ENCODE measurements at places on chromosomes 16 and 17. TPM values are rescaled to one million over a fixed set of nuclear protein-coding genes. Genes with fewer than 3 reads are reported as not detected.

DNA sequence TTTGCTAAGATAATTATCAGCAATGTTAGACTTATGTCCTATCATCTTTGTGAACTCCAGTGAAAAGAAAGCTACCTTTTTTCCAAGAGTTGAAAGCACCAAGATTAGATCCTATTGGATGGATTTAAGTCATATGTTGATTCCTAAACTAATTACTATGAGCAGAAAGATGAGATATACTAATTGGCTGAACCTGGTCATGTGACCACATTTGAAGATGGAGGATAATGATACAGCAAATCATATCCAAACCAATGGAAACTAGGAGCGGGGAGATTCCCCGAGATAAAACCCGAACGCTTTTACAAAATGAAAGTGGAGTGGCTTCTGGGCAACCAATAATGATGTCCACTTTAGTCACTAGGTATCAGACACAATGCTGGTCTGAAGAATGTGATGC lies 1060.2 kb upstream of the EEF2KMT start:
- no peaks in the 10 kb centered on the region for H3K36me3 ChIP-seq
- H3K27ac ChIP-seq = no peak overlapping the region
- H3K4me3 ChIP-seq = no peak overlapping the region
- H3K27me3 ChIP-seq = no peaks in the 10 kb centered on the region
- no peaks in the 10 kb centered on the region for H3K4me1 ChIP-seq
- DNase-seq = no peak

DNA sequence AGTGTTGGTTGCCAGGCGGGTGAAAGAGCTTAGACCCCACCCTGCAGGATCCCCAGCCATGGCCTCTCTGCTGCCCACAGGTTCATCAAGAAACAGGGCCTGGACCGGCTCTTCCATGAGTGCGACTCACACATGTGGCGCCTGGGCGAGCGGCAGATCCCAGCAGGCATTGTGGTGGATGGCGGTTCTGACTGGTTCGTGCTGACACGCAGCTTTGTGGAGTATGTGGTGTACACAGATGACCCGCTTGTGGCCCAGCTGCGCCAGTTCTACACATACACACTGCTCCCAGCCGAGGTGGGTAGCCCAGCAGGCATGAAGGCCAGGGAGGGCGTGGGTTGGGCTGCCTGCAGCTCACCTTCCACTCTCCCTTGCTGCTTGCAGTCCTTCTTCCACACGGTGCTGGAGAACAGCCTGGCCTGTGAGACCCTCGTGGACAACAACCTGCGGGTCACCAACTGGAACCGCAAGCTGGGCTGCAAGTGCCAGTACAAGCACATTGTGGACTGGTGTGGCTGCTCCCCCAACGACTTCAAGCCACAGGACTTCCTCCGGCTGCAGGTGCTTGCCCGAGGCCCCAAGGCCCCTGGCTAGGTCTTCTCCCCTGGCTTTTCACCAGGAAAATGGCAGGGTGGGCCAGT lies 9.9 kb downstream of the XYLT2 start:
- H3K27ac ChIP-seq = no peak overlapping the region
- peak; percentile 25 for DNase-seq
- no peaks in the 10 kb centered on the region for H3K27me3 ChIP-seq
- peaks cover 4% of the 10 kb centered on the region for H3K4me1 ChIP-seq
- peaks cover 3% of the 10 kb centered on the region for H3K36me3 ChIP-seq

- no peaks in the 10 kb centered on the region for H3K27me3 ChIP-seq
- no peak for DNase-seq
- H3K36me3 ChIP-seq = no peaks in the 10 kb centered on the region
- H3K27ac ChIP-seq = no peak overlapping the region
Measured at GRCh38 chr17:38958756-38959155, 8.4 kb downstream of the FBXO47 start.

DNA sequence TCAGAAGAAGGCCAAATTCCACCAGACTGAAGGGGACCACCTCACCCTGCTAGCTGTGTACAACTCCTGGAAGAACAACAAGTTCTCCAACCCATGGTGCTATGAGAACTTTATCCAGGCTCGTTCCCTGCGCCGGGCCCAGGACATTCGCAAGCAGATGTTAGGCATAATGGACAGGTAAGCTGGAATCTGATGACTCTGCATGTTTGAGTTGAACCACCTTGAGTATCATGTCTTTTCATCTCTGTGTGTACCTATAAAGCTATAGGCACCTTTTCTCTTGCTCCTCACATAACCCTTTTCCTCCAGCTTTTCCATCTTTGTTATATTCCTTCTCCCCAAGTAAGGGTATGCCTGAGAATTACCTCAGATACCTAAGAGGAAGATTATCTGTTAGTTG lies 24.8 kb downstream of the ETV4 start:
- DNase-seq = no peak
- no peaks in the 10 kb centered on the region for H3K27me3 ChIP-seq
- no peak overlapping the region for H3K27ac ChIP-seq
- H3K4me1 ChIP-seq = peaks cover 2% of the 10 kb centered on the region

DNA sequence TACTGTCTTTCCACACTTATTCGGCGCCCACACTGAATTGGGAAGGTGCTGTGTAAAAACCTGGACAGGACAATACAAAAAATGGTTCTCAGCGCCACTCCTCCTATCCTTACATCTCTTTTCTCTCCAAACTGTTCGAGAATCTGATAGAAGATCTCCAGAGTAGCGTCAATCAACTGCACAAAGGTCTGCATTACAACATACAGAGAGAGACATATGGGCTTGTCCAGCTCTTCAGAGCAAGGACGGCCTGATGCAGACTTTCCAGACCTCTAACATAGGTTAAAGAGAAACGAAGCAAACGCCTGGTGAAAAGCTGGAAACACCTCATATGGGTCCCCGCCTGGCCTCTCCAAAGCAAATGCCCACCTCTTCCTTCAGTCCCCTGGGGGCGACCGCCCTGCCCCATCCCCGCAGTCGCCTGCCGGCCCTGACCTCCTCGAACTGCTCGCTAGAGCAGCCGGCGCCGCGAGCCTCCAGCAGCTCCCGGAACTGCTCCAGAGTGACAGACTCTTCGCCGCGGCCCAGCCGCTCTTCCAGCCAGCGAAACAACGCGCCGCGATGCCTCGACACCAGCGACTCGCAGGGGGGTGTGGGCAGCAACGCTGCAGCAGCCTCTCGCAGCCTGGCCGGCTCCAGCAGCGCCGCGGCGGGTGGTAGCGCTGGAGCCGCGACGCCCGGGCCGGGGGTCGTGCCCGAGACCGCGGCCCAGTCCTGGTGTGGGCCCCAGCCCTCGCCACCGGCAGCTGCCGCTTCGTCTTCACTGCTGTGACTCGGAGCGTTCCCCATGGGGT lies 526 bp downstream of the ZZEF1 start:
- peak overlapping the region; percentile 97 for H3K4me3 ChIP-seq
- H3K4me1 ChIP-seq = peaks cover 37% of the 10 kb centered on the region
- DNase-seq = no peak
- peaks cover 6% of the 10 kb centered on the region for H3K36me3 ChIP-seq
- H3K27me3 ChIP-seq = no peaks in the 10 kb centered on the region

DNA sequence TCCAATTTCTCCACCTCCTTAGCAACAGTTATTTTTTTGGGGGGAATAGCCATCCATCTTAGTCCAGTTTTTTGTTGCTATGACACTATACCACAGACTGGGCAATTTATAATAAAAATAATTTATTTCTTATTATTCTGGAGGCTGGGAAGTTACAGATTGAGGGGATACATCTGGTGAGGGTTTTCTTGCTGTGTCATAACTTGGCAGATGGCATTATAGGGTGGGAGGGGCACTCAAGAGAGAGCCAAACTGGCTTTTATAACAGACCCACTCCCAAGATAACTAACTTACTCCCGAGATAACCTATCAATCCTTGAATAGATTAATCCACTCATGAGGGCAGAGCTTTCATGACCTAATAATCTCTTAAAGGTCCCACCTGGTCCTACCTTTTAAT lies 84.2 kb downstream of the ABCA8 start:
- no peak for DNase-seq
- H3K4me3 ChIP-seq = no peak overlapping the region
- no peak overlapping the region for H3K27ac ChIP-seq
- H3K27me3 ChIP-seq = peaks cover 2% of the 10 kb centered on the region

- no peaks in the 10 kb centered on the region for H3K27me3 ChIP-seq
- DNase-seq = no peak
- peaks cover 20% of the 10 kb centered on the region for H3K4me1 ChIP-seq
- no peak overlapping the region for H3K4me3 ChIP-seq
Measured at GRCh38 chr17:9254841-9255240, 233.5 kb downstream of the NTN1 start.

The SLC47A1 gene
- not detected for total RNA-seq

The GP1BA gene
- total RNA-seq = not detected

The LCAT gene
- 23.6 TPM for total RNA-seq

Data from activated naive CD8-positive, alpha-beta T cell treated with anti-CD3 and anti-CD28 coated beads, Interleukin-2, amount 10 ng/mL, durations not matched to agents 7 days and 5 days (primary cell).